ENCODE measurements at places on chromosomes 2 and 18. TPM values are rescaled to one million over a fixed set of nuclear protein-coding genes. Genes with fewer than 3 reads are reported as not detected.

The SCN9A gene
- 1.5 TPM for total RNA-seq

The KDSR gene
- 47.0 TPM for total RNA-seq

DNA sequence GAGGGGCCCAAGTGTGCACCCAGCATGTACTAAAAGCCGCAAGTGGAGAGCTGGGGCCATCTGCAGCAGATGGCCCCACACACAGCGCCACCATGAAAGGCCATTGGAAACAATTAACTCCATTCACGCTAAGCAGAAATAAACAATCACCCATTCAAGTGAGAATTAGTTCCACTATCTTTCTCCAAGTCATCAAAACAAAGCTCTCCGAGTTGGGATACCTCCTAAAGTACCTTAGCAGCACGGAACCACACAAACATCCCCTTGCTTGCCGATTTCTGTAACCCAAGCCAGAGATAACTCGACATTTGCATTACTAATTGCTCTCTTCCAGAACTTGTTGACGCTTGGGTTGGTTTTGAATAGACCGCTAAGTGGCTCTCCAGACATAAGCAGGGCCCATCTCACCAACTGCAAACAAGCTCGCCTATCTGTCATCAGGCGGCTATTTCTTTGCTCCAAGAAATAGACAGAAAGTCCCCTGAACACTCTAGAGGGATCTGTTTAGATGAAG is 840.6 kb upstream of the SALL3 start:
- DNase-seq = no peak

The KIF5C gene
- total RNA-seq = 1.3 TPM

The SLC38A11 gene
- total RNA-seq = 0.59 TPM

DNA sequence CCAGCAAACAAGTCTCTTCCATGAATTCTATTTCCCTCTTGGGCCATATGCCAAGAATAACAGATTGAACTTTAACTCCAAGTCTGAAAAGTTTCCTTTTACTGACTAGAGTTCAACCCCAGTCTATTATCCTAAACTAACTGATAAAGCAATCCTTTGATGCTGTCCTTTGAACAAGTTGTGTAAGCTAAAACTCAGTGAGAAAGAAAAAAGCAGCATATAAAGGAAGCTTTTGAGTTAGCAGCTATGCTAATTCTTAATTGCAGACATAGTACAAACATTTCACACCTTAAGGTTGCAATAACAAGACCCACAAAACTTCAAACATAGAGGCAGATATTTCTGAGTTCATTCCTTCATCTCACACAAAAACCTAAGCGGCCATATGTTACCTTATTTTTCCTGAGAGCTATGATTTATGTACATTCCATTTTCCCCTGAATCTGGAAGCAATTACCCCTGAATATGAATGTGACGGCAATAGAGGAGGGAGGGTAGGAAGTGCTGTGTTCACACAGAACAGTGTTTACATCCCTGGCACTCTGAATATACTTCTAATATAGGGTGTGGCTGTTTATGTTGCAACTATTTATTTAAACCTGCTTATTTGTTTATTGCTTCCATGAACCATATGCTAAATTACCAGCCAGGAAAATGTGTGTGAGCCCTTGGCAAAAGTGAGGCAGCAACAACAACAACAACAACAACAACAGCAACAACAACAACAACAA is 180.6 kb downstream of the IRS1 start:
- no peak for DNase-seq

The ERICH2 gene
- 0.47 TPM for total RNA-seq

The COLEC11 gene
- total RNA-seq = 10.1 TPM

- DNase-seq = no peak
Observed at GRCh38 chr2:201978986-201979385, 54.7 kb upstream of the FZD7 start.

DNA sequence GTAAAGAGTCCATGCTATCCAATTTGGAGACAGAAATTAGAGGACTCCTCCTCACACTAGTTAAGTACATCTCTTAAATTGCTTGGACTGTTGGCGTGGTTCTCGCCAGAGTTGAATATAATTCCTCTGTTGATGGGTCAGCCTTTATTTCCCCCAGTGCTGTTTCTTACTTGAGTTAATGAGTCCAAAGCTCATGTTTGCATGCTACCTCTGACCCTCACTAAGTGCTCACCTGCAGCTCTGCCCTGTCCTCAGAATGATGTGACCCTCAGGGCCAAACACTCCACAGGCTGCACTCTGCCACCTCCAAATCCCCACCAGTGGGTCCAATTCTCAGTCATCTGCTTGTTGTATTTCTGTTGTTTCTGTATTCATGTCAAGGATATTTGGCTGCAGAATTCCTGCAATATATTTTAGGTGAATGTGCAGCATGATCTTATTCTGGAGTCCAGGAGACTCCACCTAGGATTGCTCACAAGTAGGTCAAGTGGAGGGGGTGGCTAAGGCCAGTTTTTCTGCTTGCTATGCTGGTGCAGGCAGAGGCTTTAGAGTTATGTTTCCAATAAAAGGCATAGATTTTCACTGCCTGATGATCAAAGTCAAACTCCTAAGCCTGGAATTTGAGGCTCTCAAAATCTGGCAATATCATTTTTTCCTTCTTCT is 37.8 kb downstream of the RDH14 start:
- no peak for DNase-seq

The IL1B gene
- total RNA-seq = 1.7 TPM

- DNase-seq = no peak
Observed at GRCh38 chr2:192245329-192245728, 50.6 kb upstream of the TMEFF2 start.

DNA sequence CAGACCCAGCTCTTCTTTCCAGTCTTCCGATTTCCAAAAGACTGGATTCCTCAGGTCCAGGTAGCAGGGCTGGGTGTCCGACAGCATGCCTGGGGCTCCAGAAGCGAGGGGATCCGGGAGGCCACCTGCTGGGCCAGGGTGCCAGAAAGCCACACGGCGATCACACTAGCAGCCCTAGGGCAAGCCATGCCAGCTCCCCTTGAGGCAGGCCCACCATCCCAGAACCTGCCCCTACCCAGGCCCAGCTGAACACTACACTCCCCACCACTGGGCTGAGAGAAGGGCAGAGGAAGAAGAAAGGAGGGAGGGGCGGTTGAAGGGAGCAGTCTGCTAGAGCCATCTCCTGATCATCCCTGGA is 163.1 kb downstream of the TNS1 start:
- no peak for DNase-seq

The ANKRD30BL gene
- not detected for total RNA-seq

- no peak for DNase-seq
Observed at GRCh38 chr2:132741754-132742153, 71.7 kb upstream of the LYPD1 start.

The OR6B2 gene
- total RNA-seq = not detected

The ZRANB3 gene
- 15.2 TPM for total RNA-seq

The RND3 gene
- 144 TPM for total RNA-seq

The KIF3C gene
- 39.5 TPM for total RNA-seq

DNA sequence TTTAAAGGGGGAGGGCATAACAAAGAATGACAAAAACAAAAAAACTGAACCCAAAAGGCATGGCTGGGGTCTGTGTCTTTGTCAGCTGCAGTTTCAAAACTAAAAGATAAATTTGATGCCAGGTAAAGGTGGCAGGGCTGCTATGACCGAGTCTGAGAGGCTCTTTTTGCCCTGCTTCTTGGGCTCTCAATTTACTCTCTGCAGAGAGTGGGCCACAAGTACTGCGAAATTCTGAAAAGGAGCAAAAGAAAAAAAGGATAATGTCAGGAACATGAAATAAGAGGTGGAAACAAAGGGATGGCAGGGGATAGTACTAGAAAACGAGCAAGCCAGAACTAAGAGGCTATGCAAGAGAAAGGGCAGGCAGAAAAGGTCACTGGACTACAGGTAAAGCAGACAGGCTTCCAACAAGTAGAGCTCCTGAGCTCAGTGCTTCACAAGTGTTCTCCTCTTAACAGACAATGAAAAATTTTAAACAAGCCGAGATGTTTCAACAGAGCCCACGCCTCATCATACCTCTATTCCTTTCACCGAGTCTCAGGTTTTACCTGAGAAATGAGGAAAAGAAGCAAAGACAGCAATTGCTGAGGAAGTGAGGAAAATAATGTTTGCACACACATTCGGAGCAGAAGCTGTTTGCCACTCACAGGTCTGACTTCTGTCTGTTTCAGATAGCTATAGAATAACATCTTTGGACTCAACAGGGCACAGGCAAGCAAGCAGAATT is 7.3 kb downstream of the IRS1 start:
- DNase-seq = no peak

Data from mesothelial cell of epicardium (in vitro differentiated cells).